ENCODE measurements at places on chromosomes 1 and 21.

GRCh38 chr1:45669379-45669778, 17.0 kb downstream of the GPBP1L1 start:
- no peak for DNase-seq

DNA sequence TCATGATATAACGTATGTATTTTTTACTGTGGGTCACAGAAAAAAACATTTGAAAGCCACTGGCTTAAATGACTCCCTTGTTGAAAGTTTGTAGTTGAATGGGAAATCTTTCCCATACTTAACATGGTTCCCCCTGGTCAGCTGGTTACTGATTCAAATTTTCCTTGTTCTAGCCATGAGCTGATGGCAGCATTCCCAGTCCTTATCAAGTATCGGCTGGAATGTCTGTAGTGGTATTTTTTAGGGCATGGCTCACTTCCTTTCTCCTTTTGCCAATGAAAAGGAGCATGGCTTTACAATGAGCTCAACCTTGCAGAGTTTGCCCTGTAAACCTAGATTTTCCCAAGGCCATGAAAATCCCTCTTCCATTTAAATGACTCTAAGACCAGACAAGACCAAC, 55.7 kb downstream of the GIPC2 start:
- no peak for DNase-seq

GRCh38 chr1:6582370-6582769, 2.6 kb downstream of the ZBTB48 start:
- no peak for DNase-seq

DNA sequence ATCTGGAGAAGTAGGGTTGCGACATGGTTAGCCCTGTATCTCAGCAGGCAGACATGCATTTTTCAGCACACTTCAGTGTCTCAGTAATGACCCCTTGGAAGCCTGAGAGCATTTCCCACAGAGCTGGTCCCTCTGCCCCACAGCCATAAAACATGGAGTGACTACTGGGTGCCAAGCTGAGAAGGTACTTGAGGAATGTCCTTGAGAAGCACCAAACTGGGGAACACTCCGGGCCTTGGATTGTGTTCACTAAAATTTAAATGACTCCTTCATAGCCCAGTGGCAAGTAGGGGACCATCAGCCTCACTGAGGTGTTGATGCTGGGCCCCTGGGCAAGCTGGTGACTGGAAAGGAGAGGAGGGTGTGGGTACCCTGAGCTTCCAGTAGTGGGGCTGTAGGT, 54.7 kb downstream of the KCNJ6 start:
- DNase-seq: no peak

GRCh38 chr1:65175171-65176055, 27.4 kb downstream of the AK4 start:
- no peak for DNase-seq

- DNase-seq: no peak
These were observed 27.1 kb upstream of the SYT6 start for GRCh38 chr1:114180742-114181141.

GRCh38 chr21:42222821-42223390, 4.0 kb downstream of the ABCG1 start:
- DNase-seq: no peak

DNA sequence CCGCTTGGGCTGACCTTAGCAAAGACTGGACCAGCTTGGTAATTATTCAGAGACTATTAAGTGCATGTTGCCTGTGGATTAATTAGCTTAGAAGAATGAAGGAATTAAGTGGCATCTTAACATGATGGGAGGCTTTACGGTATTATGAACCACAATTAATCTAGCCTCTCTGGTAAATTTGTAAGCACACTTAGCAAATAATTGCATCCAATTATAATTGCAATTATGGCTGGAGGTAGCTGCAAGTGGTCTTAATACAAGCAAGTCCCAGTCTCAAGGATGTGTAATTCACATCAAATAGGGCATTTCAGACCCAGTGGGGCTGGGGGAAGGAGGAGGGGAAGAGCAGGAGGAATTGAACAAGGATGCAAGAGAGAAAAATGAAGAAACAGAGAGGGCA, 151.6 kb downstream of the CNIH3 start:
- peak; percentile 21 for DNase-seq

DNA sequence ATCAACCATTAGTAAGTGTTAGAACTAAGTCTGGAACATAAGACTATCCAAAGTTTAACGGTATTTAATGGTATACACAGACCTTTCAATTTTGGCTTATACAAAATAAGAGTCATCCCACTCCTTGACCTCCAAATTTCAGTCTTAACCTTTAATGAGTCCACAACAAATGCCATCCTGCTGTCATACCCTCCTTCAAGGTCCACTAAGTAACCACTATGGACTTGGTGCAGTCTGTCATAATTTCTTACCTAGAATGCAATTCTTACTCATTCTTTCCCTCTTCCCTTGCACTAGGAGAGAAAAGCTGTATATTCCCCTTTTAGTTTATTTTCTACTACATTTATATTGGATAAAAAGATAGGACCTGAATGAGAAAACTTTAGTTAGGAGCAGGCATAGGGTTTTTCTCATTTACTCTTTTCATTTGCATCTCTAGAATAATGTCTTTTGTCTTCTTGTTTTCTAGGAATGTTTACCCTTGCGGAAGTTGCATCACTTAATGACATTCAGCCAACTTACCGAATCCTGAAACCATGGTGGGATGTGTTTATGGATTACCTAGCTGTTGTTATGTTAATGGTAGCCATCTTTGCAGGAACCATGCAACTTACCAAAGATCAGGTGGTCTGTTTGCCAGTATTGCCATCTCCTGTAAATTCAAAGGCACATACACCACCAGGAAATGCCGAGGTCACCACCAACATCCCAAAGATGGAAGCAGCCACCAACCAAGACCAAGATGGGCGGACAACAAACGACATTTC, 62.1 kb upstream of the ZNF326 start:
- DNase-seq: no peak

DNA sequence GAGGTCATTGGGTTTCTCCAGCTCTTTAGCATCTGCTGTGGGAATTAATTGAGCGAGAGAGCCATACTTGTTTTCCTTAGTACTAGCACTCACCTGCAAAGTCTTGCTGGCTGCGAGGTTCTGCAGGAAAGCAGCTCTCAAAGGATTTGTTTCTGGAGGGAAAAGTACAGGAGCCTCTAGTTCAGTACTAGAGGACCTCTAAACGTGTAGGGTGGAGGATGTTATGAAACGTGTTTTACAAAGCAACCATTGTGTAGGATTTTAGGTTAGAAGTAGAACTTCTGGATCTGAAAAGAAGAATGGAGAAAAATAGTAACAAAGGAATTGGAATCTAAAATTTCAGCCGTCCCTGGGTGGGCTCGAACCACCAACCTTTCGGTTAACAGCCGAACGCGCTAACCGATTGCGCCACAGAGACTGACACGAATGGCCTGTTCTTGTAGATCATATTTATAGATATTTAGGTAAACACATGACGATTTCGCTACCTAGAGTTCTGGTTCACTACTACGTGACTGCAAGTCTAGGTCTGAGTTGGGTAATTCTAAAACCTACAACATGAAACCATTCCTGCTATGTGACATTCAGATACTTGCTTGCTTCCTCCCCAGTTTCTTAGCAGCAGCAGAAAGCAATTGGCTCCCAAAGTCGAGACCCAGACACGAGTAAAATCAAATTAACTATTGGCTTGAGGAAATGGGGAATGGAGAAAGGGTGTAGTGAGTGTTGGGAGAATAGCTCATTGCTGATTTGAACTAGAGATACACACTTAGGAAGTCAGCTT, 60.2 kb upstream of the CFAP126 start:
- DNase-seq: no peak

DNA sequence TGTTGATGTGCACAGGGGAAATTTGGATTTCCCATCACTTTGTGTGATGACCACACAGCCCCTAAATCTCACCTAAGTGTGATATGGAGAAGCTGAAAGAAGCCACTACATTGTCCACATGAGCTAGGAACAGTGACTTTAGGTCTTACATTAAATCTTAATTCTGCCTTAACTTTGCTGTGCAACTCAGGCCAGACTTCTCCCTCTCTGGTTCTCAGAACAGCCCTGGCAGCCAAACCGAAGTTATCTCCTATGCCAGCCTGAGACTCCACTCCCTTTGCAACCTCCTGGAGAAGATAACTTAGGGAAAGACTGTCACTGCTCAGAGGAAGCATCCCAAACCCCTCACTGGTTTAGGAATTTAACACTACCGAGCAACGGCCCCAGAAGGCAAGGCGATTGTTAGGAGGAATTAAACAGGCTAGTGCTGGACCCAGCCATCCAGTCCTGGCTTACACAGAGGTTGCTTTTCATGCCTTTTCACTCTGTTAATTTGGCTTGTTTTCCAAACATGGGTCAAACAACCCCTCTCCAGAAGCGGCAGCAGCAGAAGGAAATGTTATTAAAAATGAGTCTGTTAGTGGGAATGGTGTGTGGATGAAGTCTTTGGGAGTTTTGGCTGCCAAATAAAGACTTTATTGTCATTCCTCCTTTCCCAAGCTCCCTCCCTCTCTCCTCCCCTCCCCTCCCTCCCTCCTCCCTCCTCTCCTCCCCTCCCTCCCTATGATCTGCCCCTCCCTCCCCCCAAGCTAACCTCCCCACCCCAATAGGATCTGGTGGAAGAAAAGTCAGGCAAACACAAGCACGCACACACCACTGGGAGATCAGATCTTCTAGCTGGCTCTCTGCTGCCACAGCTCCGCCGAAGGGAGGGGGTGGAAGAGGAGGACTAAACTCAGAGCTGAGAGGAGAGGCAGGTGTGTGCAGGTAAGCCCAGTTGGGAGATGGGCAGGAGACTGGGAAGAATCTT, at the start of gene PRELP:
PRELP (plus strand) TSS at position 795 of the 970 bp plus-strand sequence. CDS start 7,379 bp downstream, outside the sequence.
- peak; percentile 23 for DNase-seq

DNA sequence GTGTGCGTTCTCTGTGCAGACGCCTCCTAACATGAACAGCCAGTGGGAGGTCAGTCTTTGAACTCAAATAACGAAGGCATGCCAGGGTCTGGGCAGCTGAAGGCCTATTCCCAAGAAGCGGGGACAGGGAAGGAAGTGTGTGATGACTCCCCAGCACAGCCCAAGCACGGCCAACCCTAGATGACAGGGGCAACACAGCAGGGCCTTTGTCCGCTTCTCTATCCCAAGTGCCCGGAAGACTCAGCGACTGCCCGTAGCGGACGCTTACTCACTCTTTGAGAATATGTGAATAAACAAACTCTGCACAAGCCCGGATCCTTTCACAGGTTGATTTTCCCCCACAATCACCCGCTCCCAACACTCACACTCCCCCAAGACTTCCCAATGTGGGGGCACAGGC, 11.2 kb downstream of the C1orf198 start:
- DNase-seq: no peak

DNA sequence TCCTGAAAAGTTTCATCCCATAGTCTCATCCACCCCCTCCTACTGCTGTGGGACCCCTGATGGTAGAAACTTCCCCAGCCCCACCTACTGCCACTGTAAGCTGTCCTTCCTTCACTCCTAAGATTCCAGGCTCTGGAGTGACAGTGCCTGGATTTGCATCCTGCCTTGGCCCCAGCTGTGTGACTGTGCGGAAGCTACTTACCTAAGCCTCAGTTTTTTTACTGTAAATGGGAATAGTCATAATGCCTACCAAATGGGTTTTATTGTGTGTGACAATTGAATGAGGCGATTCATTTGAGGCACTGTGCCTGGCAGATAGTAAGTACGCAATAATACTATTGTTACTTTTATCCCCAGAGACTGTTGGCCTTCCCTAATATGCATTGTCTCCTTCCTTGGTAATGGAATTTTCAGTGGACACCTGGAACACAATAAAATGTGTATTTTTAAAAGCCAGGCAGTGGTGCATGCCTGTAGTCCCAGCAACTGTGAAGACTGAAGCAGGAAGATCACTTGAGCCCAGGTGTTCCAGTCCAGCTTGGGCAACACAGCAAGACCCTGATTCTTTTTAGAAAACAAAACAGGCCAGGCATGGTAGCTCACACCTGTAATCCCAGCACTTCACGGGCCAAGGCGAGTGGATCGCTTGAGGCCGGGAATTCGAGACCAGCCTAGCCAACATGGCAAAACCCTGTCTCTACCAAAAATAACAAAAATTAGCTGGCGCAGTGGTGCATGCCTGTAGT, 55.0 kb upstream of the ZNF326 start:
- DNase-seq: no peak

DNA sequence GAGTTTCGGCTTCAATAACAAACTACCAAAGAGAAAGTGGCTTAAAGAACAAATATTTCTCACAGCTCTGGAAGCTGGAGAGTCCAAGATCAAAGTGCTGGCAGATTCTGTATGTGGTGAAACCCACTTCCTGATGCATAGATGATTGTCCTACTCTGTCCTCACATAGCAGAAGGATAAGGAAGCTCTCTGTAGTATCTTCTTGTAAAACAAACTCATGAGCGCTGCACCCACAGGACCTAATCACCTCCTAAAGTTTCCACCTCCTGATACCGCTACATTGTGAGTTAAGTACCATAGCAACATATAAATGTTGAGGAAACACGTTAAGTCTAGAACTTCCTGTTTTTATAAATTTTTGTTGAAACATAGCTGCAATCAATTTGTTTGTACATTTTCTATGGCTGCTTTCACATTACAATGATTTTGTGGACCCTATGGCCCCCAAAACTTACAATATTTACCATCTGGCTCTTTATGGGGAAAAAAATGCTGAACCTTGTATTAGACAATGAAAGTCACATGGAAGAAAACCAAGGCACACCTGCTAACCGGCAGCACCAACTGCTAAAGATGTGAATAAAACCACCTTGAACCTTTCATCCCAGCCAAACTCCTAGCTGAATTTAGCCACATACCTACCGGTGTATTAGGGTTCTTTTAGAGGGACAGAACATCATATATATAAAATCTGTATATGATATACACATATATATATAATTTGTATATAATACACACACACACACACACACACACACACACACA, 1423.4 kb downstream of the NCAM2 start:
- DNase-seq: no peak

GRCh38 chr1:19858893-19859292, 23.3 kb upstream of the OTUD3 start:
- DNase-seq: no peak

DNA sequence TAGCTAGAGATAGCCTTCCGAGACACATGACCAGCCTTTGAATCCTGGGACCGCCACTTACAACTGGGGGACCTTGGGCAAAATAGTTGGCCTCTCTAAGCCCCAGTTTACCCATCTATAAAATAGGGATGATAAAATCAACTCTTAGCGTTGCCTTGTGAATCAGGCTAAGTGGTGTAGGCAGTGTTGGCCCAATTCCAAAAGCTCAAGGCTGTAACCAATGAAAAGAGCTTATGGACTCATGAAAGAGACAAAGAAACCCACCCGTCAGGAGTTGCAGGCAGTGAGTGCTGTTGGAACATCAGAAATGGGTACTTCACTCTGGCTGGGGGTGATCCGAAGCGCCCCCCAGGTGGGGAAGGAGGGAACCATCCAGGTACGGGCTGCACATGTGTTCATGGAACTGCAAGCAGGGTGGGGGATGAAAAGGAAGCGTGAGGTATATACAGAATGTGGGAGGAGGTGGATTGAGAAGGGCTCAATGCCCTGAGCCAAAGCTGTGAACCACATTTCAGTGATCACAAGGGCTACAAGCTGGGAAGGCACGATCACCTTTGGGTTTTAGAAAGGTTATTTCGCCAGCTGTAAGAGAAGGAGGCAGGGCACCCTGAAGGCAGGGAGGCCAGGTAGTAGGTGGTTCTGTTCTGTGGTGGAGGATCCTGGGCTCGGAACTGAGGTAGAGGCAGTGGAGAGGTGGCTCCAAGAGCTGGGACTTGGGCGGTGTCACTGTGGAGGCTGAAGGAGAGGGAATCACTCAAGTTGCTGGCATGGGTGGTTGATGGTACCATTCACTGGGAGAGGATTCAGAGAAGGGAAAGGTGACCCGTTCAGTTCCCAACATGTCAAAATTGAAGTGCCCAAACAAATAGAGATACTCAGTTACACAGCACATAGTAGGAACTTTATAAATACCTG, 11.4 kb upstream of the KIAA1614 start:
- no peak for DNase-seq
